ENCODE measurements at places on chromosomes 1 and 21. TPM values are rescaled to one million over a fixed set of nuclear protein-coding genes. Genes with fewer than 3 reads are reported as not detected.

GRCh38 chr21:14541841-14542490 lies 4.1 kb downstream of the SAMSN1 start:
- DNase-seq = no peak

The SHISAL2A gene
- 3.2 TPM for total RNA-seq

DNA sequence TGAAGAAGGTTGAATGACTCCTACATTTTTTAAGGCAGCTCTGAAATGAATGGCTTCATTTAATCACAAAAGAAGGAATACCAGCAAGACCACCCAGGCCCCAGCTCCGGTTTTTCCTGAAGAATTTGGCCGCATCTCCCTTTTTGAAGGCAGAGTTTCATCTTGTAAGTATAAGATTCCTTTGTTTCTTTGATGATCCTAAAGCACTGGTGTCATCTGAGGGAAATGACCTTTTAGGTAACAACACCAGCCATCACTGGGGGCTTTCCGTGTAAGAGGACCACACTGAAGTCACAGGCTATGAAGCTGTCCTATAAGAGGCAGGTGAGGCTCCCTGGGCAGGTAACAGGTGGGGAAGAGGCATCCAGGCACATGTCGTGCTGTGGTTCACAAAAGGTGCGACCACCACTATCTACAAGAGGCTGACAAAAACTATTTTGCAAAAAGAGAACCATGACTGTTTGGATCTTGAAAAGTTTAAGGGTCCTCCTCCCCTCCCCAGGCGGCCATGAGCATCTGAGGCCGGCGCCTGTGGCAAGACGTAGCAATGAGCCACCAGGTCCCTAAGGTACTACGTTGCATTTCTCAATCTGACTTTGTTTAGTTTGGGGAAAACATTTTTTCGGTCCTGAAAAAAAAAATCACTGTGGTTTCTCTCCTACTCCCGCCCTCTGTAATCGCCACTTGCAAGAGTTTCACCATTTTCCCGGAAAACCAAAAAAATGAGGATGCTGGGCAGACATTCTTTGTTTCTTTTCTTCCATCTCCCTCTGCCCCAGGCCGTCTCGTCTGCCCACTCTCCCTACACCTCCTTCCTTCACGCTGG lies 46.3 kb upstream of the IRF2BP2 start:
- no peak for DNase-seq

The PLA2G2F gene
- not detected for total RNA-seq

The SPRR1A gene
- not detected for total RNA-seq

DNA sequence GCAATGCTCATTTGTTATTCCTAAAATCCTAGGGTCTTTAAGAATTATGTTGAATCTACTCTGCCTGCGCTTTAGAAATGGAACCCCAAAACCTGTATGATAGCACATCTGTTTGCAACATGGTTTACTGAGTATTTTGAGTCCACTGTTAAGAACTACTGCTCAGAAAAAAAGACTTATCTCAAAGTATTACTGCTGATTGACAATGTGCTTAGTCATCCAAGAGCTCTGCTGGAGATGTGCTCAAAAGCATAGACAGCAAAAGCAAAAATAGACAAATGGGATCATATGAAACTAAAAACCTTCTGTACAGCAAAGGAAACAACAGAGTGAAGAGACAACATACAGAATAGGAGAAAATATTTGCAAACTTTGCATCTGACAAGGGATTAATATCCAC lies 107.0 kb downstream of the CTH start:
- no peak for DNase-seq

- no peak for DNase-seq
These were observed 27.7 kb downstream of the GALNT2 start for GRCh38 chr1:230094746-230095145.

- DNase-seq = no peak
These were observed 112.7 kb downstream of the HMCN1 start for GRCh38 chr1:185846672-185847444.

- DNase-seq = no peak
These were observed 16.9 kb upstream of the IFI16 start for GRCh38 chr1:158992787-158993312.

- no peak for DNase-seq
These were observed 698 bp upstream of the NTMT2 start for GRCh38 chr1:170145061-170145460.

The CGN gene
- total RNA-seq = 147 TPM

GRCh38 chr1:96721416-96722160 lies at the start of gene PTBP2:
PTBP2 (plus strand) TSS chr1:96721784; CDS start chr1:96721865, 81 bp downstream.
- peak; percentile 67 for DNase-seq

- DNase-seq = peak; percentile 32
These were observed 11.9 kb downstream of the TRIM11 start for GRCh38 chr1:228394571-228395394.

The ZNHIT6 gene
- 16.1 TPM for total RNA-seq

The OLIG1 gene
- total RNA-seq = not detected

DNA sequence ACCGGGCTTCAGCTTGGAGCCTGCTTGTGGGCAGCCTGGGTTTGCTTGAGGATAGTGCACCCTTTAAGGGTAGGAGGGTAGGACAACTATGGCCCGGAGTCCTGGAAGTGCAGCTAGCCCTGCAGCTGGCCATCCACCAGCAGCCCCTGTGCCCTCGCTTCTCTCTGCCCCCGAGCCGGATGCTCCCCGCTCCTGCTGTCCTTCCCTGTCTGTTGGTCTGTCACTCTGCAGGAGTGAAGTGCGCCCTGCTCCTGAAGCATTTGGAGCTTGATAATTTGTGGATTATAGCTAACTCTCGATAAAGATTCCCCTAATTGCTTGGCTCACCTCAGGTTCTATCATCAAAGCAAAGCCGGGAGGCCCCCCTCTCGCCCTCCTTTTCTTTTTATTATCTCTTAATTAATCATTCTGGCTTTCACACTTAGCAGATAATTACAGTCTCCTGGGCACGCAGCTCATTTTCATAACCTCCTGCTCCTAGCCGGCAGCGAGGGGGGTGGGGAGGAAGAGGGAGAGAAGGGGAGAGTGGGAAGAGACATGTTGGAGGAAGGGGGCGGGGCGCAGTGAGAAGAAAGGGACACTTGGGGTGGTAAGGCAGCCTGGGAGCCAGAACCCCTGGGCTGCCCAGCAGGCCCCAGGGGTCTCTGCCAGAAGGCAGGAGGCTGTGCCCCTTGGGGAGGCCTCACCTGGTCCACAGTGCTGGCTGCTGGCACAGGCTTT lies 14.4 kb downstream of the KIRREL1 start:
- DNase-seq = no peak
